ENCODE measurements at places on chromosomes 1 and 21.

- no peak for DNase-seq
Observed at GRCh38 chr1:25148673-25149300, 83.5 kb downstream of the SYF2 start.

GRCh38 chr1:57874418-57874877, 450.6 kb upstream of the DAB1 start:
- no peak for DNase-seq

GRCh38 chr21:37139902-37140301, 66.8 kb downstream of the TTC3 start:
- DNase-seq = no peak

- no peak for DNase-seq
Observed at GRCh38 chr1:19645411-19646251, 1.5 kb downstream of the NBL1 start.

All from D721Med (cell line).